ENCODE measurements at places on chromosomes 6 and 20.

- no peak for DNase-seq
These were observed 9.2 kb downstream of the LRRC73 start for GRCh38 chr6:43500921-43501320.

DNA sequence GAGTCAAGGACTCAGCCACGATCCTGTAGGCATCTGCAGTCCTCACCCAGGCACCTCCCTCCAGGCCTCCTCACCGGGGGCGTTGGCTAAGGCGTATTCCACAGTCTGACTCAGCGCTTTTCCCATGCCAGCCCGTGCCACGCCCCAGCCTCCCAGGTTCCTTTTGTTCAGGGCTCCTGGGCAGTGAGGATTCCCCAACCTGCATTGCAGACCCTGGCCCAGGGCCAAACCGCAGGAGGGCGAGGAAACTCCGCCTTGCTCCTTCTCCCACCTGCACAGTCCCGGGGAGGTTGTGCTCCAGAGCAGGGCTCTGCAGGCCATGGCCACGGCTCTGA, 202.8 kb upstream of the CST7 start:
- DNase-seq, result no peak

DNA sequence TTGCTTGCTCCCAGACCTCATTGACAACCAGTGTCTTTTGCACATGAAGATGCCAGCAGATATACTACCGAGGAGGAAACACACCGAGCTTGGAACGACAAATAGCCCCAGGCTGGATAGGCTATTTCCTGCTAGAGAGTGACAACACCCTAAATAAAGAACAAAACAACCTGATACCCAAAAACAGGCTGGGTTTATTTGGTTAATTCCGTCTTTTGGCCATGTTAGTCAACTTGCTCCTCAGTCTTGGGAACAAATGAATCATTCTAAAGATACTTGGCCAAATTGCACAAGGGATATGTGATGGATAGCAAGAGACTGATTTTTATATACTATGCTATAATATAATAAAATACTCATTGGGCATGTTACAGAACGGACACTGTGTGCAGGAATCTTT, 11.5 kb upstream of the MUC22 start:
- DNase-seq, result no peak

- no peak for DNase-seq
These were observed 364.6 kb upstream of the SULF2 start for GRCh38 chr20:48149902-48150301.

- DNase-seq, result no peak
These were observed 38.4 kb downstream of the KIF3B start for GRCh38 chr20:32315891-32316290.

- no peak for DNase-seq
These were observed at the start of gene CDC40 for GRCh38 chr6:110180228-110181008. CDC40 (plus strand) TSS chr6:110180427; CDS start chr6:110180445, 18 bp downstream.

GRCh38 chr6:142942805-142943227, 2.2 kb downstream of the HIVEP2 start:
- no peak for DNase-seq

DNA sequence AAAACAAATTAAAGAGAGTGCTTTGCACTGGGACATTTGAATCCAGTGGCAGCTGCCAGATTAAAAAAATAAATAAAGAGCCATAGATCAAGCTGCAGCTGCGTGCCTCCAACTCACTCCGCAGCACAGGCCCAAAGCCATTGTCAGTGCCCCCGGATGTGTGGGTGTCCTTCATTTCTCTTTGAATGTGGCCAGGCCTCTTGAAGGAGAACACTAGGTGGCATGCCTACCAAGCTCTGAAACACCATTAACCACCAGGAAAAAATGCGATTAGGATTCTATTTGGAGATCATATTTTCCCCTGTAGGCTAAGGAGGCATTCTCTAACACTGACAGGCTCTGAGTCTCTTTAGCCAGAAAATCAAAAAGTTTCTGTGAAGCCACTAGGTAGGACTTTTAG, 549.8 kb downstream of the PRKN start:
- peak; percentile 61 for DNase-seq

DNA sequence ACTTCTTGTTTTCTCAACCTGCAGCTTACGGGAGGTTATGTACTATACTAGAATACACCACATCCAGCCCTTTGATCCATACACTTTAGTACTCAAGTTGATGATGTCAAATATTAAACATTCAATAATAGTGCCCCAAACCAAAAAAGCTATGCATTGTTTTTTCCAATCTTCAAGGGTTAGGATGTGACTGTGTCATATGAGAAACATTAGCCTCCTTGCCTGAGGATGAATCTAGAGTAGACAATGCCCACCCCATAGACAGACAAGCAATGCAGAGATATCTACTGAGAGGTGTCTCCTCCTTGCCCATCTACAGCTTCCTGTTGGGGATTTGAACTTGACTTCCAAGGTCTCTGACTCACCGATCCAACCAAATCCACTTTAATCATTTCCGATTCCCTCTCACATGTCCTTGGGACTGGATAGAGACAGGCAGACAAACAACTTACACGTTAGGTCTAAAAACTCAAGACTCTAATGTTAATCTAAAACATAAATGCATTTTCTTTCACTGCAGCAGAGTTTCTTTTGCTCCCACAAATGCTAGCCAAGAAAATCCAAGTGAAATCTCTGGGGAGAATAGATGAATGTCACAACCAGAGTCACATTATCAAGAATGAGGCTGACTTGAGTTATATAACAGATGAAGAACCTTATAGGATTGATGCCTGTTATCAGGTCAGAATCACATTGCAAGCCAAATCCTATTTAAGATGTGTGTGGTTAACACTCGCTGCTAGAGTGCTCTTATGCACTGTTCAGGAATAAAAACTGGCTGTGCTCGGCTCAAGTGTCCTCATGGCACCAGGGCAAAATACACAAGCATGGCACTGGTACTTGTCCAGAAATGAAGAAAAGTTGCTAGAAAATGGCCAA, 75.5 kb upstream of the TNFAIP3 start:
- DNase-seq, result no peak

DNA sequence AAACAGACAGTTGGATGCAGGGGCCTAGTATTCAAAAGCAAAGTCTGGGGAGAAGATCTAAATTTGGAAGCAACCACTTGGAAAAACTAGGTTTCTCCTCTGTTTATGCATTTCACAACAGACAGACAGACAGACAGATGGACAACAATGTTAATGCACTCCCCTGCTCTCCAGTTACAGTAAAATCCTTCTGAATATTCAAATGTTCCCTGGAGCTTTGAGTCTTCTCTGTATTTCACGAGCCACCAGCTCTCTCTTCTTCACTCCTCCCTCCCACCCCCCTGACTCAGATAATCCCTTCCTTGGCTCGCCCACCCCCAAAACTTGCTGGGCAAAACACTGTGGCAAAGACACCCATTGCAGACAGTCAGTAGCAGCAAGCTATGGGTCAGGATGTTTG, 129.3 kb upstream of the TOP1 start:
- no peak for DNase-seq

DNA sequence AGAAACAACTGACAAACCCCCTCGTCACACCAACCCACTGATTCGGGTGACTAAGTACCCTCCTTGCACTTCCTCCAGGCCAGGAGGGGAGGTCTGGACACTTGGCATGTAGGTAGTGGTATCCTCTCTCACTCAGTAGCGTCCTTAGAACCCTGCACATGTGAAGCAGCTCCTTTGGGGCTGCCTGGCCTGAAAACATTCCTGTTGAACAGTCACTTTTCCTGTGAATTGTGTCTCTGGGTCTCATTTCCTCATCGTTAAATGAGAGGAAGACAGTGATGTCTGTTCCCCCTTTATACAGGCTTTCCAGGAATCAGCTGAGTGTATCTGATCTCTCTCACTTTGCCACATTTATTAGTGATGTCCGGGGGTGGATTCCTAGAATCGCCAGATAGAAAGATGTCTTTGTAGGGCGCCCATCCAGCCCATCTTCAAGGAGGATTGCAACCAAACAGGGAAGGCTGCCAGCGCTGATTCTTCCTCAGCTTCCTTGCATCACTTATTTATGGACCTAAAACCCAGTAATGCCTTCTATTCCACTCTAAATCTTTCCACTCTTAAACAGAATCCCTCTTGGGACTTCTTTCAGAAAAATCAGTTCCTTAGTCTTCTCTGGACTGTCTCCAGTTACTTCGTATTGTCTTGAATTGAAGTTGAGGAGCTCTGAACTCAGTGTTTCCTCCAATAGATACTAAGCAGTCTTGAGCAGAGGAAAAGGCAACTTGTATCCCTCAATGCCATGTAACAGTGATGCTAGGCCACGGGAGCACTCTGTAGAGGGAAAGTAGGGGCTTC, 9.4 kb upstream of the POPDC3 start:
- DNase-seq, result no peak

DNA sequence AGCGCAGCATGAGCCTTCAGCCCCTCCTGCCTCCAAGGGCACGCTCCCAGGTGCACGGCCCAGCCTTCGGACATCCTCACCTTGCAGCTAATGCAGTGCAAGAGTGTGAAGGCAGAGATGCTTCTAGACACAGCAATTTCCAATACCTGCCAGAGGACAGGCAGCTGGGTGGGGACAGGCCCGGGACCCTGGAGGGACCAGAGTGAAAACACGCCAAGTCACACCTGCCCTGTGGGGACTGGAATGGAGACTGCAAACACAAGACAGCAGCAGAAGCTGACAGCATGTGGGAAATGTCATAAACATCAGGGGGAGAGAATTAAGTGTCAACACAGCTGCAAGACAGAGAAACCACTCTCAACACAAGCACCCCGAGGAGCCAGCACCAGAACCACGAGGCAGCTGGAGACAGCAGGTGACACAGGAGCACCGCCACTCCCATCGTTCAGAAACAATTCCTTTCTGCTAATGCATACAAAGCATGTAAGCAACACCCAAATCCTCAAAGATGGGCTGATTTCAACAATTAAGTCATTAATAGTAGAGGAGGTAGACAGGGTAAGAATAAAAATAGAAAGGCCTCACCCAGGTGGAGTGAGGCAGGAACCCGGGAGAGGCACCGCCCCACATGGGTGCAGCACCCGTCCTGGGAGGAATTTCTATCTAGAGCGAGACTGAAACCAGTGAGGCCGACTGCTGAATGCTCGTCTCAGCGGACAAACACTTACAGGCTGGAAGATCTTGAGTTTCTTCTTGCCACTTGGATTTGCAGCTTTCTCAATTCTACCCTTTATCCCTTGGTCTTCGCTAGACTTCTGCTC, 17.1 kb downstream of the DIDO1 start:
- DNase-seq, result peak; percentile 89

DNA sequence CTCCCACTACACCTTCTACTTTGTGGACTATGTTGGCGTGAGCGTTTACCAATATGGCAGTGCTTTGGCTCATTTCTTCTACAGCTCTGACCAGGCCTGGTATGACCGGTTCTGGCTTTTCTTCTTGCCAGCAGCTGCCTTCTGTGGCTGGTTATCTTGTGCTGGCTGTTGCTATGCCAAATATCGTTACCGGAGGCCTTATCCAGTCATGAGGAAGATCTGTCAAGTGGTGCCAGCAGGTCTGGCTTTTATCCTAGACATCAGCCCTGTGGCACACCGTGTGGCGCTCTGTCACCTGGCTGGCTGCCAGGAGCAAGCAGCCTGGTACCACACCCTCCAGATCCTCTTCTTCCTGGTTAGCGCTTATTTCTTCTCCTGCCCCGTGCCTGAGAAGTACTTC, 16.5 kb upstream of the EFHC1 start:
- peak; percentile 32 for DNase-seq

DNA sequence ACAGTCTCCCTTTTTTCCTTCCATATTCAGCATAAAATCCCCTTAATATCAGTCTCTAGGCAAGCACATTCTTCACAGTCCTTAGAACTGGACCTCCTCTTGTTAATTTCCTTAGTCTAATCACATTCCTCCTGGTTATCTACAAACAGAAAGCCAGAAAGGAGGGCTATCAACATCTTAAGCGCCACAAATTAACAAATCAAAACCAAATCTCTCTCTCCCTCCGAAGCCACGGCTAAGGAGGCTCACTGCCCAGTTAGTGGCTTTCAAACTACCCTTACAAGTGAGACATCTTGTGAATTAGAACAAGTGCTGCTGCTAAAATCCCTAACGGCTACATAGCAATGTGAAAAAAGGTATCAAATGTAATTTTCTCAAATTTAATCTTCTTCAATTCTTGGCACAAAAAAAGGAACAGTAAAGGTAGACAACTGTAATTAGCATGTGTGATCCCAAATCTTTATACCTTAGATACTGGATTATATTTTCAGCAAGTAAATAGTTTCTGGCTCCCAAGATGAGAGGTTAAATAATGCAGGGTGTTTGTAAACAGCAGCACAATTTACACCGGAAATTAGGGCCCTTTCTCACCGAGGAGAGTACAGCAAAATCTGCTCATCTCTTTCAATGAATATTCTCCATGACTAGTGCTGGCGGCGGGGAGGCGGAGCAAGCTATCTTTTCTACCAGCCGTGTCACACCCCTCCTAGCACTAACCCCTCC, 1.4 kb upstream of the TRIM39 start:
- no peak for DNase-seq

DNA sequence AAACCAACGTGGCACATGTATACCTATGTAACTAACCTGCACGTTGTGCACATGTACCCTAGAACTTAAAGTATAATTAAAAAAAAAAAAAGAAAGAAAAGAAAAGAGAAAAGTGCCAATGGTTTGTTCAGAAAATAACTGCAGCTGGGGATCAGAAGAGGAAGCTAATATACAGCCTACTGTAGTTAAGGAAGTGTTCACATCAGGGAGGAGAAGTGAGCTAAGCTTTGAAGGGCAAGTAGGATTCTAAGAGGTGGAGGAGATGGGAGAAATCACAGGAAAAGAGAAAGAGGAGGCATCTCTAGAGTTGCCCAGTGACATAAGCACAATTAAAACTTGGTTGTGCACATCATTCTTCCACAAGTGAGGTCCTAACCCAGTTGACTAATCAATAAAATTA, 214.4 kb upstream of the DTNBP1 start:
- no peak for DNase-seq

DNA sequence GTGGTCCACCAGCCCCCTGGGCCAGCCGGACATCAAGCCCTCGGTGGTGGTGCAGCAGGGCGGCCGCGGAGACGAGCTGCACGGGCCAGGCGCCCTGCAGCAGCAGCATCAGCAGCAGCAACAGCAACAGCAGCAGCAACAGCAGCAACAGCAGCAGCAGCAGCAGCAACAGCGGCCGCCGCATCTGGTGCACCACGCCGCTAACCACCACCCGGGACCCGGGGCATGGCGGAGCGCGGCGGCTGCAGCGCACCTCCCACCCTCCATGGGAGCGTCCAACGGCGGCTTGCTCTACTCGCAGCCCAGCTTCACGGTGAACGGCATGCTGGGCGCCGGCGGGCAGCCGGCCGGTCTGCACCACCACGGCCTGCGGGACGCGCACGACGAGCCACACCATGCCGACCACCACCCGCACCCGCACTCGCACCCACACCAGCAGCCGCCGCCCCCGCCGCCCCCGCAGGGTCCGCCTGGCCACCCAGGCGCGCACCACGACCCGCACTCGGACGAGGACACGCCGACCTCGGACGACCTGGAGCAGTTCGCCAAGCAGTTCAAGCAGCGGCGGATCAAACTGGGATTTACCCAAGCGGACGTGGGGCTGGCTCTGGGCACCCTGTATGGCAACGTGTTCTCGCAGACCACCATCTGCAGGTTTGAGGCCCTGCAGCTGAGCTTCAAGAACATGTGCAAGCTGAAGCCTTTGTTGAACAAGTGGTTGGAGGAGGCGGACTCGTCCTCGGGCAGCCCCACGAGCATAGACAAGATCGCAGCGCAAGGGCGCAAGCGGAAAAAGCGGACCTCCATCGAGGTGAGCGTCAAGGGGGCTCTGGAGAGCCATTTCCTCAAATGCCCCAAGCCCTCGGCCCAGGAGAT, 1.0 kb downstream of the POU3F2 start:
- DNase-seq, result no peak

All from NCI-H2081 (cell line).